ENCODE measurements at places on chromosomes 16 and 17.

DNA sequence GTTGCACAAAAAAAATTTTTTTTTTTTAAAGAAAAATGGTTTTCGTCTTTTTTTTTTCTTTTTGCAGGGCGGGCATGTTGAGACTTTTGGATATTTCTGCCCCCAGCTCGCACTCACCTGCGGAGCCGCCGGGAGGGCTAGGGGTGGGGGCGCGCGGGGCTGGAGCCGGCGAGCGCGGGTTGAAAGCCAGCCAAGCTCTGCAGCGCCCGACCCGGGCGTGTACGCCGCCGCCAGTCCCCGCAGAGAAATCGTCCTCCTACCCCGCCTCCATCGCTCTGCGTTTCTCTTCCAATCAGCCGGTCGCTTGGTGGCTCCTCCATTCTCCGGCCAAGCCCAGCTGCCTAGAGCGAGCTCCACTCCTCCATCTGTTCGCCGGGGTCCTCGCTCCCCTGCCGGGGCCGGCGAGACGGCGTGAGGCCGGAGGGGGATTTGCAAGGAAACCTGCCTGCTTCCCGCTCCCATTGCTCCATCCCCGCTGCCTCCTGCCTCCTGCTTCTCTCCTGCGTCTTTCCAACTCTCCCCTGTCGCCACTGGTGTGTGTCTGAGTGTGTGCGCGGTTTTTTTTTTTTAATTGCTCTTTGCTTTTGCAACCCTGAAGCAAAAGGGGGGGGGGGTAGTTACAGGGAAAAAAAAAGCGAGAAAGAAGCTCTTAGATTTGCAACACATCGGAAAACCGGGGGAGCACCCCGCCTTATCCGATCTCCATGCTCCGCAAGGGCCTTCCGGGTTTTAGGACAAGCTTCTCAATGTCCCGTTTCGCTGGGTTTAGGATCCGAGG, 1.8 kb upstream of the UBTF start:
- DNase-seq = peak; percentile 80

DNA sequence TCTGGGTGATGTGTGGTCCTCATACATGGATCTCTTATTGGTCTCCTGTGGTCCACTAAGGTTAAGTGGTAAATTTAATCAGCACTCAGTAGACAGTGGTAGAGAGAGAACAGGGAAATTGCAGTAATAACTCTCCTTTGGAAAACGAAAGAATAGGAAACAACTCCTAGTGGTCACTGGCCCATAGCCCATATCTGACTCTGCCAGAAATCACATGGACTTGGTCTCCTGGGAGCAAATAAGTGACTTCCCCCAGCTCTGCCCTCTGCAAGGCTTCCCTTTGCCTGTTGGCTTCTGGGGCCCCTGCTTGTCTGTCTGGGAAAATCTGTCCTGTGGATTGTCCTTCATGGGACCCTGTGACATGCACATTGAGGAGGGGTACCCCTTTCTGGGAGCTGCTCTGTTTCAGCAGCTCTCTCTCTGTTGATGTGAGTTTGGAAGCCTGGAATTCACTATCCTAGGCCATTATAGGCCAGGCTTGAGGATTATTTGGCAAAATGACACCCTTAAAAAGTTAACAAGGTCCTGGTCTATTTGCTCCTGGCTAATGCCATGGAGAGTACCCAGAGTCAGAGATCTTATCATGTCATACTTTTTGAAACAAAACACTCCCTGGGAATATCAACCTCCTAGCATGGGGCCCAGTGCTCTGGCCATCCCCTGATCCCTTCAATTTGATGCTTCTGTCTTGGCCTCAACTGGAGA, 58.0 kb upstream of the HNF1B start:
- DNase-seq = peak; percentile 41

DNA sequence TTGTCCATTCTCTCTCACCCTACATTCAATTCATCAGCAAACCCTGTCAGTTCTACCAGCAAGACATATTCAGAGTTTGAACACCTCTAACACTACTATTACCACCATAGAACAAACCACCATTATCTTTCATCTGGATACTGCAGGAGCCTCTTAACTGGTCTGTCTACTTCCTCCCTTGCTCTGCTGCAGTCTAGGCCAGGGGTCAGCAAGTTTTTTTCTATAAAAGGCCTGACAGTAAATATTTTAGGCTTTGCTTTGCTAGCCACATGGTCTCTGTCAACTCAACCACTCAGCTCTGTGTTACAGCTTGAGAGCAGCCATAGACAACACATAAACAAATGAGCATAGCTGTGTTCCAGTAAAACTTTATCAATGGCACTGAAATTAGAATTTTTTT, 13.8 kb downstream of the KCTD19 start:
- no peak for DNase-seq

GRCh38 chr17:77526728-77527350, 386.1 kb downstream of the SEC14L1 start:
- no peak for DNase-seq

DNA sequence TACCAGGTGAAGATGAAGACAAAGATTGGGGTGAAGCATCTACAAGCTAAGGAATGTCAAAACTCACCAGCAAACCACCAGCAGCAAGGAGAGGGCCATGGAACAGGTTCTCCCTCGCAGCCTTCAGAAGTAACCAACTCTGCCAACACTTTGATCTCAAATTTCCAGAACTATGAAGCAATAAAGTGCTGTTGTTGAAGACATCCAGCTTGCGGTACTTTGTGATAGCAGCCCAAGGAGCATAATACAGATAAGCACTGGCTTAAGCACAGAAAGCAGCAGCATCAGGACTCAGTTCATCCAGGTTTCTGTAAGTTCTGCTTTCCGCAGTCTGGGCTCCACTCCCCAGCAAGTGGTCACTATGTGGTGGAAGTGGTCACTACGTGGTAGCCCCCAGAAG, 16.0 kb upstream of the CDRT4 start:
- no peak for DNase-seq

DNA sequence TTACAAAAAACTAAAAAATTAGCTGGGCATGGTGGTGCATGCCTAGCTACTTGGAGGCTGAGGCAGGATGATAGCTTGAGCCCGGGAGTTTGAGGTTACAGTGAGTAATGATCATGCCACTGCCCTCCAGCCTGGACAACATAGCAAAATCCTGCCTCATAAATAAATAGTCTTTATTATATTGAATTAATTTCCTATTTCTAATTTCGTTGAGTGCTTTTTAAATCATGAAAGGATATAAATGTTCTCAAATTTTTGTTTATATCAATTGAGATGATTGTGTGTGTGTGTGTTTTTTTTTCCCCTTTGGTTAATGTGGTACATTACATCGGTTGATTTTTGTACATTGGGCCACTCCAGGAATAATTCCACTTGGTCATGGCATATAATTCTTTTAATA, 32.0 kb upstream of the AQP8 start:
- DNase-seq = no peak

GRCh38 chr17:38857271-38857670, 3.8 kb upstream of the RPL23 start:
- no peak for DNase-seq

GRCh38 chr16:66690106-66690847, 6.3 kb downstream of the CMTM4 start:
- DNase-seq = no peak

GRCh38 chr17:80110447-80110812, 9.0 kb downstream of the GAA start:
- DNase-seq = no peak

GRCh38 chr16:52741351-52741750, 194.4 kb upstream of the TOX3 start:
- DNase-seq = no peak

DNA sequence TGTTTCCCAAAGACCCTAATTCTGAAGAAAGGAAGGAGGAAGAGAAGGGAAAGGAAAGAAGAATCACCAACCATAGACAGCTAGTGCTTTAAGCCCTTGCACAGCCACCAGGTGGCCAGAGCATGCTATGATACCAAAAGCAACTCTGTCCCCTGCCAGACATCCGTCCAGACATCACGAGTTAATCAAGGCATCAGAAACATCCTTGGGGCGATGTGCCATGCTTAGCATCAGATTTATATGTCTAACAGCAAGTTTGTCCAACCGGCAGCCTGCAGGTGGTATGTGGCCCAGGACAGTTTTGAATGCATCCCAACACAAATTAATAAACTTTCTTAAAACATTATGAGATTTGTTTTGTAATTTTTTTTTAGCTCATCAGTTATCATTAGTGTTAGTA, 2.9 kb upstream of the CRYBA1 start:
- peak; percentile 49 for DNase-seq

GRCh38 chr16:4776141-4776705, 9.3 kb upstream of the ZNF500 start:
- DNase-seq = no peak

- peak; percentile 78 for DNase-seq
Measured at GRCh38 chr17:732067-732901, at the start of gene TLCD3A. Gene TLCD3A, plus strand, starts transcription at chr17:732596. Its CDS starts 52 bp downstream, at chr17:732648.

- peak; percentile 25 for DNase-seq
Measured at GRCh38 chr17:71327376-71328059, 793.3 kb upstream of the SOX9 start.

- DNase-seq = no peak
Measured at GRCh38 chr17:16478649-16479048, 13.3 kb downstream of the LRRC75A start.

DNA sequence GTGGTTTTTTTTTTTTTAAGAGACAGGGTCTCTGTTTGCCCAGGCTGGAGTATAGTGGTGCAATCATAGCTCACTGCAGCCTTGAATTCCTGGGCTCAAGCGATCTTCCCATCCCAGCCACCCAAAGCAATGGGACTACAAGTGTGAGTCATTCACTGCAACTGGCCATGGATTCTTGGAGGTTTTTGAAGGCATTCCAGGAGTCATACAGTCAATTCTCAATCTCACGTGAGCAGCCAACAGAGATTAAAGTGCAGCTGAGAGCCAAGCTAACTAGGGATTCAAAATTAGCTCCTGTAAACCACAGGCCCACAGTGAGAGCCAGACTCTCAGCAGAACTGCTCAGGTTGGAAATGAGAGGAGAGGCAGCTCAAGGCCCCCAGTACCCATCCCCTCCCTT, 30.2 kb downstream of the XPO6 start:
- DNase-seq = peak; percentile 82

- no peak for DNase-seq
Measured at GRCh38 chr16:80738521-80738920, 65.9 kb downstream of the CDYL2 start.

- DNase-seq = no peak
Measured at GRCh38 chr16:28140788-28141618, 70.8 kb downstream of the XPO6 start.

GRCh38 chr17:50169121-50169764, 3.4 kb downstream of the SGCA start:
- DNase-seq = peak; percentile 70

DNA sequence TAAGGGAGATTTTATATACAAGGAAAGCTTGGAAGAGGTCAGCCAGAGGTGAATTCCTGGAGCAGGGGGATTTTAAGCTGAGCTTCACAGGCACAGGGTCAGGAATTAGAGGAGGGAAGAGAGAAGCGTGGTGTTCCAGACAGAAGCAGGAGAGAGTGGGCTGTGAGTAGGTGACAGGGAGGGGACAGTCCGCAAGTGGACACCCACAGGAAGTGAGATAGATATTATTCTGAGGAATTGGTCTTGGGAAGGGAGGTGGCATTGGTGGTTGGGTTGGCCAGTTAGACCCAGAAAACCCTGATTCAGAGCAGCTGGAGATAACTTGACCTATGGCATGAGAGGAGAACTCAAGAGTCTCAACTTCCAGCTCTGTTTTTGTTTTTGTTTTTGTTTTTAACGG, 14.7 kb downstream of the PHB1 start:
- no peak for DNase-seq

- DNase-seq = no peak
Measured at GRCh38 chr17:77926981-77927380, 31.5 kb upstream of the TNRC6C start.

DNA sequence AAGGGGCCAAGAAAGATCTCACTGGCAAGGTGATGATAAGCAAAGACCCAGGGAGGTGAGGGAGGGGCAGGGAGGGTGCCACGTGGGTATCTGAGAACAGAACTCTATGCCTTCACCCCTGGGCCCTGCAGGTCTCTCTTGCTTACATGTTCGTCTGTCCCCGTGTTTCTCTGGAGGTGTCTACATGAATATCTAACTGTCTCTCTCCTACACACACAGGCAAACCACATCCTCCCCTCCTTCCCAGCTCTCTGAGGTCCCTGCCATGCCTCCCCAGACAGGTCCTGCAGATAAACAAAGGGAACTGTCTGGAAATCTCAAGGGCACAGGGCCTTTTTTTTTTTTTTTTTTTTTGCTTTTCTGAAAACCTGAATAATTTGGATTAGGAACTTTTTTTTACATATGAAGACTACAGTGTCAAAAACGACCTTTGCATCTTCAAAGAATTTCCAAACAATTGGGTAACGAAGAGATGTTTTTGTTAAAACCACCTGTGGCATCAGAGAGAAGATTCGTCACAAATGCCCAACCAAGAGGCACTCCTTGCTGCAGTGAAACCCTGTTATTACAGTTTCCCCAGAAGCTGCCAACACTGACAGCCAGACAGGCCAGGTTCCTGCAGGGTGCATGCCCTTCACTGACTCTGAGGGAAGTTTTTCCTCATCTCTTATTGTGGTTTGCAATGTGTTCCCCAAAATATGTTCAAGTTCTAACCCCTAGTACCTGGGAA, 17.8 kb downstream of the PLLP start:
- no peak for DNase-seq

GRCh38 chr16:85873153-85873552, 25.8 kb upstream of the IRF8 start:
- DNase-seq = no peak

- no peak for DNase-seq
Measured at GRCh38 chr17:7294614-7295153, at the start of gene YBX2. Gene YBX2, minus strand, starts transcription at chr17:7294639. Its CDS starts 139 bp downstream, at chr17:7294500.

- DNase-seq = peak; percentile 55
Measured at GRCh38 chr17:65886315-65887245, 305.4 kb downstream of the CEP112 start.

DNA sequence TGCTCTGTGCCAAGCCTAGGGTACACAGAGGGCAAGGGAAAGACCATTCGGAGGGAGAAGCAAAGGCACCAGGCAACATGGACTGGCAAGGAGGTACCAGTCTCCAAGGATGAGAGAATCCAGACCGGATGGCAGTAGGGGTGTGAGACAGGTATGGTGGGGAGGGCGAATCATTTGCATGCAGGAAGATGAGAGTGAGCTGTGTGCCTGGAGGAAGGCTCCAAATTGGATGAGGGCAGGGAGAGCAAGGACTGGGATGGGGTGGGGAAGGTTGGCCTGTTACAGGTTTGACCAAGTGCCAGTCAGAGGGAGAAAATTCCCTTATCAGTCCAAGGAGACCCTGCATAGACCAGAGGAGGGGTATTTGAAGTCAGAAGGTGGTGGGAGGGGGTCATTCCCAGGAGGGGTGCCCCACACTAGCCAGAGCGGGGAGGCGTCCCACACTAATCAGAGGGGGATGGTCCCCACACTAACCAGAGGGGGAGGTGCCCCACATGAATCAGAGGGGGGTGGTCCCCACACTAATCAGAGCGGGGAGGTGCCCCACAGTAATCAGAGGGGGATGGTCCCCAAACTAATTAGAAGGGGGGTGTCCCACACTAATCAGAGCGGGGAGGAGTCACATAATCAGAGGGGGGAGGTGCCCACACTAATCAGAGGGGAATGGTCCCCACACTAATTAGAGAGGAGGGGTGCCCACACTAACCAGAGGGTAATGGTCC, 737 bp downstream of the CANT1 start:
- DNase-seq = no peak
